ENCODE measurements at places on chromosomes 12 and 14.

- no peak for DNase-seq
Observed at GRCh38 chr14:66085224-66085623, 400.9 kb upstream of the CCDC196 start.

GRCh38 chr12:56382611-56383010 is 20.0 kb upstream of the APOF start:
- DNase-seq, result no peak

GRCh38 chr14:45891417-45892080 is 638.5 kb upstream of the MIS18BP1 start:
- DNase-seq, result no peak

GRCh38 chr14:78356391-78356790 is 186.2 kb downstream of the NRXN3 start:
- DNase-seq, result no peak

All from stimulated activated CD8-positive, alpha-beta memory T cell treated with anti-CD3 and anti-CD28 coated beads, Interleukin-4, amount 100 ng/mL, for 24 hours (primary cell).